ENCODE measurements at places on chromosomes 11 and 22.

GRCh38 chr11:60184824-60185511, 2.1 kb upstream of the MS4A6A start:
- DNase-seq = no peak

- DNase-seq = no peak
Measured at GRCh38 chr11:74770456-74770855, 21.8 kb downstream of the RNF169 start.

GRCh38 chr22:25221790-25222189, 2.4 kb downstream of the CRYBB2 start:
- DNase-seq = no peak

- no peak for DNase-seq
Measured at GRCh38 chr11:2267306-2267850, 3.0 kb downstream of the ASCL2 start.

DNA sequence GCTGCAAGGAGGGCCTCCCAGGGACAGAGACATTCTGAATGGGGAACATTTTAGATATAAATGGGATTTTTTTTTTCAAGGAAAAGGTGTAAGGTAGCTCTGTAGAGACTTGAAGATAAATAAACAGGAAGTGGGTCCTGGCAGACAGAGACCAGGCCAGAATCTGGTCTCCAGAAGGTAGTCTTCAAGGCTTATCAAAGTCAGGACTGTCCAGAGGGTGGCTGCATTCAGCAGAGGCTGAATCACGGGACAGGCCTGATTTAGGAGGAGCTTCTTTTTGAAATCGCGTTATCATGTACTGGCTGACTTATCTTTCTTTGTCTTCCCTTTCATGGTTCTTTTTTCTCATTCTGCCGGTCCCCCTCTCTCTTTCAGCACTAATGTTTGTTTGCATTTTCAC, 542.9 kb downstream of the NTM start:
- no peak for DNase-seq

DNA sequence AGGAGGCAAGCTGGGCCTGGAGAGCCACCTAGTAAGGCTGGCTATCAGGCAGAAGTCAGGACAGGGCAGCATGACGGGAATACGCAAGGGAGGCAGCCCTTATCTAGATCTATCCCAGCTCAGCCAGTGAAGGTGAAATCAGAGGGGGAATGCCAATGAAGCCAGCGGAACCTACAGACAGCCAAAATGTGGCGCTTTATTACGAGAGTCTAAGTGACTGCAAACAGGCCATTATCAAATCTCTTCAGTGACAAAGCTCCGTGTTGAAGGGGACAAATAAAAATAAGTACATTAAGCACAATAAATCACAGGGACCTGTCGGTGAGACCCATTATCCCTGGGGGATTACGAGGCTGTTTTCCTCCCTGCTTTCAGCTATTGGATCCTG, 22.8 kb downstream of the LARGE1 start:
- DNase-seq = no peak

DNA sequence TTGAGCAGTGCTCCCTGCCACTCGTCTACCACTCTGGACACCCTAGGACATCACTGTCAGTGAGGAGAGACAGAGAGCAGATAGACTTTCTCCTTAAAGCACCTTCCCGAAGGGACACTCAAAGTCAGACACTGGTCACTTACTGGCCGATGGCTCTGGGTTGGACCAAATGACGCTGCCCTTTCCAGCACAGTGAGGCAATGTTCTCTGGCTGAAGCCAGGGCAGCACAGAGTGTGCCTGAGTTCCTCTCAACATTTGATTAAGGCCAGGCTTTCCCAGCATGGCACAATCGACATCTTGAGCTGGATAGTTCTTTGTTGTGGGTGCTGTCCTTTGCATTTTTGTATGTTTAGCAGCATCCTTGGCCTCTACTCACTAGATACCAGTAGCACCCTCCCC, 206.2 kb downstream of the CSNK2A3 start:
- no peak for DNase-seq

GRCh38 chr22:27245056-27245455, 556.5 kb downstream of the MN1 start:
- no peak for DNase-seq

GRCh38 chr11:73680687-73681086, 34.3 kb downstream of the PLEKHB1 start:
- no peak for DNase-seq

- DNase-seq = peak; percentile 90
Measured at GRCh38 chr22:33922349-33922681, 2.0 kb upstream of the LARGE1 start.

DNA sequence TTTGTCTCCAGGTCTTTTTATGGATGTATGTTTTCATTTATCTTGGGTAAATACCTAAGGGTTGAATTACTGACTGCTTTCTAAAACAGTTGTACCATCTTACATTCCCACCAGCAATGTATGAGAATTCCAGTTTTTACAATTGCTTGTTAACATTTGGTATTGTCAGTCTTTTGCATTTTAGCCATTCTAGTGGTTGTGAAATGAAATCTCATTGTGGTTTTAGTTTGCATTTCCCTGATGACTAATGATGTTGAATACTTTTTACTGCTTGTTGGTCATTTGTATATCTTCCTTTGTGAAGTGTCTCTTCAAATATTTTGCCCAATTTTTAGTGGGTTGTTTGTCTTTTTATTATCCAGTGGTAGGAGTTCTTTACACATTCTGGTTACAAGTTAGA, 92.8 kb downstream of the ARFGAP2 start:
- DNase-seq = no peak

GRCh38 chr11:70296681-70297080, 26.2 kb downstream of the PPFIA1 start:
- no peak for DNase-seq

- DNase-seq = no peak
Measured at GRCh38 chr11:86931548-86932258, 23.5 kb downstream of the FZD4 start.

DNA sequence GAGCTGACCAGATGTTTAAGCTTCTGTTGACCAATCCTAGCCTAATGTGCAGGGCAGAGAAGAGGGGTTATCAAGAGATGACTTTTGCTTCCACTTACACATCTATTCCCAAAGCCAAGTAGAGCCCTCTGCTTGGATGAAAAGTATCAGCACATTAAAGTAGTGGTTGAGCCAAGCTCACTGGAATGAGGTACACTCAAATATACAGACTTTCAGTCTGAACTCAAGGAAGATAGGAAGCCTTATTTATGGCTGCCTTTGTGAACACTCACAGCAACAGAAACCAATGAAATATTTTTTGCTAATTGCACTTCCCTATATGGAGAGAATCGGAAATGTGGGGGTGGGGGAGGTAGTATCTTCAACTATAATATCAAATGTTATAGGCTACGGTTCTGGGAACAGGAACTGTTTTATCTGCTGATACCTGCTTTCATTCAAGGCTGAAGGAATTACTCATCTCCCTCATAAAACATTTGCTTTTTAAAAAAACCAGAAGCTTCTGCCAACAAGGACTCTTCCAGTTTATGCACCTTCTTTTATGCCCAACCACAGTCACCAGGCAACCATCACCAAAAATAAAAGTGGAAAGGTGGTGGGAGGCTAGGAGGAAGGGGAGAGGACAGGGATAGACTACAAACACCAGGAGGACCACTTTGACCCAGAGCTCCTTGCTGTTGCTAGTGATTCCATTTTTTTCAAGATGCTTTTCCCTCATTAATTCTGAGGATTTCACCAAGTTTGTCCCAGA, 91.2 kb downstream of the CLPB start:
- DNase-seq = no peak

DNA sequence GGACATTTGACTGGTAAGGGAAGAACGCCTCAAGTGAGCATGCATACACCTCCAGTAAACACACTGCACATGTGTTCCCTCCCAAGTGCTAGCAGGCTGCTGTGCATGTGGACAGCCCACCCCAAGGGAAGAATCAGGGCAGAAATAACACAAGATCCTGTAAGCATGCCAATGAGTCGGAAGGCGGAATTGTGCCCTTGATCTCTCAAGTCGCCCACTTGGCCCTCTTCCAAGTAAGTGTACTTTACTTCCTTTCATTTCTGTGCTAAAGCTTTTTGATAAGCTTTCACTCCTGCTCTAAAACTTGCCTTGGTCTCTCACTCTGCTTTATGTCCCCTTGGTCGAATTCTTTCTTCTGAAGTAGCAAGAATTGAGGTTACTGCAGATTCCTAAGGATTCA, 139.6 kb downstream of the TRPC6 start:
- DNase-seq = no peak

GRCh38 chr11:130029137-130029536, 26.5 kb upstream of the PRDM10 start:
- DNase-seq = peak; percentile 28
